ENCODE measurements at places on chromosomes 4 and X.

GRCh38 chr4:37594099-37594498 lies 92.1 kb downstream of the RELL1 start:
- no peak for DNase-seq

GRCh38 chr4:182276210-182277109 lies 33.3 kb downstream of the TENM3 start:
- no peak for DNase-seq

DNA sequence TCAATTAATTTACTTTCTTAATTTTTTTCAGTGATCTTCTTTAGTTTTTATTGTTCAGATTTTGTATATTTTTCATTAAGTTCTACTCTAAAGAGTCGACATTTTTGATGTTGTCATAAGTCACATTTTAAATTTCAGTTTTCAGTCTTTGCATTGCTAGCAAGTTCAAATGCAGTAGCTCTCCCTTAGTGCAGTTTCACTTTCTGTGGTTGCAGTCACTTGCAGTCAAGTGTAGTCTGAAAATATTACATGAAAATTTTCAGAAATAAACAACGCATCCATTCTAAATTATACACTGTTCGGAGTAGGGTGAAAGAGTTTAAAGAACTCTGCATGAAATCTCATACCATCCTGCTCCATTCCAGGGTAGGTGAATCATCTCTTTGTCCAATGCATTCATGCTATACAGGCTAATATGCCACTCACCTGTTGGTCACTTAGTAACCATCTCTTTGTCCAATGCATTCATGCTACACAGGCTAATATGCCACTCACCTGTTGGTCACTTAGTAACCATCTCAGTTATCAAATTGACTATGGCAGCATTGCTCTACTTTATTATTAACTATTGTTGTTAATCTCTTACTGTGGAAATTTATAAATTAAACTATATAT lies 356.9 kb downstream of the STPG2 start:
- DNase-seq: no peak

DNA sequence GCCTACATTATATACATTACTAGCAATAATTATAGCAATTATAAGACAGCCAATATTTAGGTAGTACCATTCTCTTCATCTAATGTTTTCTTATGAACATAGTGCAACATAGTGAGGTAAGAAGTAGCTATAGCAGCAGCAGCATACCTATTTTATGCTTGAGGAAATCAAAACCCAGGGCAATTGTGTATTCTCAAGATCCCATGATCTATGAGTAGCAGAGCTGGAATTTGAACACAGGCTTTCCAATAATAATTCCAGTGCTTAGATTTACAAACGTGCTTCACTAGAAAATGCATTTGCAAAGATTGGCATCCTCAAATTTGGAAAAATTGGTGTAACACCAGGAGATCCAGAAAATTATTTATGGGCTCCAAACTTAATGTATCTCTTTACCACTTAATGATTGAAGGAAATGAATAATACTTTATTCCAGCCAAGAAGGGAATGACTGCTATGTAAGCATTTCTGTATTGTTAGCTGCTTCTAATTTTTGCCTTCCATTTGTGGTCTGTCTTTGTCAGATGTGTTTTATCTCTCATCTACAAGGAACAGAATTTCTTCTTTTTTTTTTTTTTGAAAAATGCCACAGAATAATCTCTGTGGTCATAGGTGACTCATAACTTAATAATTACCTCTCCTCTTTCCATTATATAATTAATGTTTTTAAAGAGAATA lies 451.1 kb downstream of the ARAP2 start:
- no peak for DNase-seq

GRCh38 chr4:72568959-72569718 lies at the start of gene ADAMTS3:
TSS of gene ADAMTS3 (minus strand) at chr4:72569221. CDS start at chr4:72568762, 459 bp downstream.
- no peak for DNase-seq

Measured in SHP77 (cell line).